ENCODE measurements at places on chromosomes 16 and 17.

DNA sequence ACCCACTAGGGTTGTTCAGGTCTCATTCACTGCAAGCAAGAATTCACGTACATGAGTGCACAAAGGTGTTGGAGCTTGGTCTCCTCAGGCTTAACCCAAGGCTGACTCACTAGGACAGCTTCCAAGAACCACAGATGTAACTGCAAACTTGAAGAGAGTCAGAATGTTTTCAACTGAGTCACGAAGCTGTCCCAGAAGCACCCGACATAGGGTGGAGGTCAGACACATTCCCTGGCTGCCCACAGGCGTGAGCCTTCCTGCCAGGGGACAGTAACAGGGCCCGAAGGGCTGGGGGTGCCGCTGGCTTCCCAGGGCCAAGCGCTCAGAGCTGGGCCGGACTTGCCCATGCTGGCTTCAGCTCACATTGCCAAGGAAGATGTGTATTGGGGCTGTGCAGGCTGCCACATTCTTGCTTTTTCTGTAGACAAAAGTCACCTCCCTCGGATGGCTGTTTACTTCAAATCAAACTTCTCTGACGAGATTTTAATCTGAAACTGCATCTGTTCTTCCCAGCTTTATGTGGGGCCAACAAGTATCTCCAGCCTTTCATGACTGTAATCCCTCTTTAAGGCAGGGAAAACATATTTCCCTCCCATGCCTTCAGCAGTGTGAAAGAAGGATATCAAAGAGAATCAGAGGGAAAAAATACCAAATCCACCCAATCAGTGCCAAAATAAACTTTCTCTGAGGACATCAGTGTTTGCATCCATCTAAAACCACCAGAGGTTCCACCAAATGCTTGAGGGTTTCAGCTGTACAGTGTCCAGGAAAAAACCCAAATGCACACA, 14.3 kb downstream of the CMTM3 start:
- peak; percentile 88 for DNase-seq

GRCh38 chr17:78794399-78794798, 12.3 kb upstream of the CYTH1 start:
- no peak for DNase-seq

- no peak for DNase-seq
These were observed 15.3 kb downstream of the TBCD start for GRCh38 chr17:82767041-82767754.

- DNase-seq: no peak
These were observed 161.3 kb downstream of the RPTOR start for GRCh38 chr17:80705988-80706387.

- no peak for DNase-seq
These were observed 615 bp downstream of the PRPSAP1 start for GRCh38 chr17:76353004-76353598.

- no peak for DNase-seq
These were observed 27.3 kb downstream of the SLFN11 start for GRCh38 chr17:35345926-35346771.
